GM03348 (cell line): ENCODE measurements at places on chromosomes 13 and 19.

- DNase-seq: no peak
These were observed 150.8 kb downstream of the B3GLCT start for GRCh38 chr13:31350560-31350959.

GRCh38 chr13:101858860-101859259, 406.4 kb downstream of the ITGBL1 start:
- no peak for DNase-seq

DNA sequence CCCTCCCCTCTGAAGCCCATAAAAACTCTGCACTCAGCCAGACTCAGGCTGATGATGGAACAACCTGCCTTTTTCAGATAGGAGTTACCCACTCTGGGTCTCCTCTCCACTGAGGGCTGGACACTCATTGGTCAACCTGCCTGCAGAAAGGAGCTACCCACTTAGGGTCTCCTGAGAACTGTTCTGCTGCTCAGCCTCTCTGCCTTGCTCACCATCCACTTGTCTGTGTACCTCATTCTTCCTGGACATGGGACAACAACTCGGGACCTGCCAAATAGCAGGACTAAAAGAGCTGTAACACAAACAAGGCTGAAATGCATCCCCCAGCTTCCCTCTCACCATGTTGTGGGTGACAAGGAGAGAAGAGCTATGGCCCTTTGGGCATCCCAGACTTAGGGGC, 18.4 kb upstream of the RCBTB2 start:
- no peak for DNase-seq

- DNase-seq: peak; percentile 90
These were observed 110.9 kb downstream of the IER2 start for GRCh38 chr19:13260883-13261653.

- no peak for DNase-seq
These were observed 41.9 kb downstream of the CARS2 start for GRCh38 chr13:110664041-110664440.

GRCh38 chr19:33405553-33406461, 32.3 kb downstream of the CEBPG start:
- no peak for DNase-seq

GRCh38 chr13:78121001-78121400, 202.4 kb upstream of the EDNRB start:
- no peak for DNase-seq

DNA sequence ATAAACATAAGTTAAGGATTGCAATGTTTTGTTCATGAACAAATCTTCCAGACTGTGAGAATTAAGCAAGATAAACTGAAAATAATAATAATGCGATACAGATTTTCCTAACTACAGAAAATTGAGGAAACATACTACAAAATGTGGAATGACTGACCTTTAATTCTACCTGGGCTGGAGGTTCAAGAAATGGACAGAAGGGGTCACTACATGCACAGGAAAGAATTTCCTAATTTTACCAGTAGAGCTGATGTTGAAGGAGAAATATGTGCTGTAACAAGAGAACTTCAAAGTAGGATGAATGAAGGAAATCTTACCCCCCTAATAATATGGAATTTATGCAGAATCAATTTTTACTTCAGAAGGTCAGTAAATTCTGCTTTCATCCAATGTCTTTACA, 62.3 kb downstream of the ZNF627 start:
- peak; percentile 42 for DNase-seq

DNA sequence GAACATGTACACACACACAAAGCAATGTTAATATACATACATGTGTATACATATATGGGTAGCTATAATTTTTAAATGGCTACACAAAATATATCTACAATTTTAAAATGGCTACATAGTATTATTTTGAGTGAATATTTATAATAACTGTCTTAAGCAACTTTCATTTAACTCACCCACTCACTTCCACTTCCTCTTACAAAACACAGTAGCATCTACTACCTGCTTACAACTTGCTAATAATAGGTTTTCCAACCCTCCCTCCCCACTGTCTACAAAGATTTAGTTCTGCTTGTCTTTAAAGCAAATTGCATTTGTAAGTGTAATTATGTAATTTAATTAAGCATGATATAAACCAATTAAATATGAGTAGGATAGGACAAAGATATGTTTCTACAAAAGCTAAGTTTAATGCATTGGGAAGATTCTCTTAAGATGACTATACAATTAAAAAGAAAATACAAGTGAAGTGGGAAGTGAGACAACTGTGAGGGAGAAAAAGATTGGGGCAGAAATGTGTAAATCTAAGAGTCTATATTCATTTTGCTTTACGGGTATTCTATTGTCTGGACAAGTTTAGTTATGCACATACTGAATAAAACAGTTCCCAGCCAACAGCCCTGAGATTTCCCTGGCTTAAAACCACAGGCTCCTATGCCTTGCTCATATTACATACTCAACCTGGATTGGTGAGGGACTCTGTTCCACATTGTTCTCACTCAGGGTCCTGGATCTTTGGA, 583.1 kb downstream of the EFNB2 start:
- no peak for DNase-seq

GRCh38 chr19:35194012-35194984, 34.2 kb downstream of the FAM187B start:
- DNase-seq: no peak

GRCh38 chr13:97583907-97584497, 150.0 kb downstream of the RAP2A start:
- DNase-seq: no peak

DNA sequence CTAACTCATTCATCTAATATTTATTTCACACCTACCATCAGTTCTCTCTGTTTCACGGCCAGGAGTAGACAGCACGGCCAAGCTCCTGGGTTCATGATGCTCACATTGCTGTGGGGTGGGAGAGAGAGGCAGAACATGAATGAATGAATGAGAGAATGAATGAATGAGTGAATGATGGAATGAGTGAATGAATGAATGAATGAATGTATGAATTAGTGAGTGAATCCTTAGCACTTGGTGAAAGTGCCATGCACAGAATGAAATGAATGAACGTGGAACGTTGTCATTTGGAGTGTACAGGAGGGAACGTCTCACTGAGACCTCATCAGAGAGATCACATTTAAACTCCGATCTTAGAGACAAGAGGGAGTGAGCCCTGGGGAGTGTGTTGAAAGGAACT, 11.9 kb upstream of the KIR2DL4 start:
- no peak for DNase-seq

DNA sequence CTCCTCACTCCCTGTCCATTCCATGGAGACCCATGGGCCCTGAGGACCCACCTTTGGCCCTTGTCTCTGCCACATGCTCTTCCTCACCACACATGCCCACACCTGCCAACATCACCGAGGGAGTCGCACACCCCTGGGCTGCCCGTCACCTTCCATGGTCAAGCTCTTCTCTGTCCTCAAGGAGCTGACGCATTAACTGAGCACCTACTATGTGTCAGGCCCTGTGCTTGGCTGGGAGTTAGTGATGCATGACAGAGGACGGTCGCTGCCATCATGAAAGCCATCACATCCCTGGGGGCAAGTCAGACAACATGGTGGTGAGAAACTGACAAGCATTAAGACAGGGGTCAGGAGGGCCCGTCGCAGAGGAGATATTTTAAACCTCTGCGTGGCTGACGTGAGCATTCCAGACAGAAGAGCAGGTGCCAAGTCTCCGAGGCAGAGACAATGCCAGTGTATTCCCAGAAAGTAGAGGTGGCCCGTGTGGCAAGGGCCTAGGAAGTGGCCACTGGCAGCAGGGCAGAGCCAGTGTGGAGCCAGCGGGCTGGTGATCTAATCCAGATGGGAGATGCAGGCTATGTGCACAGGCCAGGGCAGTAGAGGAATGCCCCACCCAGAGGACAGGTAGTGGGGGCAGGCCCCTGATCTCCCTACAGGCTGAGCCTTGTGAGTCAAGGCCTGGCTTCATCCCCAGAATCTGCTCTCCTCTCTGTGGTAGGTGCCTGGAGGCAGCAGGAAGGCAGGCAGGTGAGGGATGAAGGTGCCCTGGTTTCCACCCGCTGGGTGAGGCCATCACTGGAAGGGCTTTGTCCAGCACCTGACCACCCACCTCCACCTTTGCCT, 21.2 kb downstream of the ELAVL1 start:
- DNase-seq: no peak

- no peak for DNase-seq
These were observed 25.0 kb upstream of the SMAD9 start for GRCh38 chr13:36945078-36945477.

- DNase-seq: peak; percentile 32
These were observed 243.1 kb upstream of the NBEA start for GRCh38 chr13:34698945-34699344.

DNA sequence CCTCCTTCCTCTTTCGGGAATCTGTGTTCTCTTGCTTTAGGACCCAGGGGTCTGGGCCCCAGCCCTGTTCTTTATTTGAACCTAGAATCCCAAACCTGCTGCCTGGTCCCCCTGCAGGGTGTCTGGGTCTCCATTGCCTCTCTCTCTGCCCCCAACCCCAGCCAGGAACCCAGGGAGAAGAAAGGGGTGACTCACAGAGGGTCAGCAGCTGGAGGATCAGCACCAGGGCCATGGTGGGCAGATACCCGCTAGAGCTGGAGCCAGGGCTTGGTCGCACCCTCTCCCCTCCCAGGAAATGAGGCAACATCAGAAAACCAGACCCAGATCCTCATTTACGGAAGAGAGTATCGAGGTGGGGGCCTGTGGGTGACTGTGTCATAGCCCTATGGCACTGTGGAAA, at the start of gene OSCAR:
OSCAR (minus strand) TSS at position 243 of the 400 bp plus-strand sequence; CDS start at position 232, 11 bp downstream.
- no peak for DNase-seq

GRCh38 chr13:49400755-49401659, 42.9 kb downstream of the CAB39L start:
- peak; percentile 12 for DNase-seq

DNA sequence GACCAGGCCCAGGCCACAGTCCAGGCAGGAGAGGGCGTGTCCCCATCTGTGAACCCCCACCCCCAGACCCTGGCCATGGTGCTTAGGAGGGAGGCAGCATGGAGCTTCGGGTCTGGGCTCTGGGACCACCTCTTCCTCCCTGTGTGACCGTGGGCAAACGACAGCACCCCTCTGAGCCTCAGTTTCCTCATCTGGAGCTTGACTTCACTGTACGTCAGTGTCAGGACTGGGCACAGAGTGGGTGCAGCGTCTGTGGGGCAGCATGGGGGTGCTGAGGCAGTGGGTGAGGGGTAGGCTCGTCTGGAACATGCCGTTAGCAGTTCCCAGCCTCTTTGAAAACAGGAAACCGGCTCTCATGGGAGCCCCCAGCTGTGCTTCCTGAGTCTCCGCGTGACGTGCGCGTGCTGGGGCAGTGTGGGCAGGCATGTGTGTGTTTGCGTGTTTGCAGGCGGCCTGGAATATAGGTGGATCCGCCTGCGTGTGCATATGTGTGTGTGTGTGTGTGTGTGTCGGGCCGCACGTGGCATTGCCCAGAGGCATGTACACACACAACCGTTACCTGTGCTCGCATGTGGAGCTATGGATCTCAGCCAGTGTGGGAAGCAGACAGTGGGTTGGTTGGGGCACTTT, 15.8 kb downstream of the ARRDC2 start:
- no peak for DNase-seq

DNA sequence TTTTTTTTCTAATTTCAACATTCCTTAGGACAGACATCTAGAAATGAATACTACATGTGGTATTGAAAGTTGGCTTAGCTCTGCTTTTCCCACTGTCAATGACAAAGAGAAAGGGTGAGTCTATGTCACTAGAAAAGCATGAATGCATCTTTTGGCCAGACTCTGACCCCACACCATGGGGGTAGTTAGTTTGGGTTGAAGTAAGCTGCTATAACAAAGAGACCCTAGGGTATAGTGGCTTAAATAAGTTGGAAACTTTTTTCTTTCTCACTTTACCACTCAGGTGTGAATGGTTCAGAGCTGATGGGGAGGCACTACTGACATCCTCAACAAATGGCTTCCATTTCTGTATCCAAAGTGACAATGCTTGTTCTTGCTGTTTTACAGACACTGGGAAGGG, 161.5 kb downstream of the DLEU7 start:
- DNase-seq: no peak

DNA sequence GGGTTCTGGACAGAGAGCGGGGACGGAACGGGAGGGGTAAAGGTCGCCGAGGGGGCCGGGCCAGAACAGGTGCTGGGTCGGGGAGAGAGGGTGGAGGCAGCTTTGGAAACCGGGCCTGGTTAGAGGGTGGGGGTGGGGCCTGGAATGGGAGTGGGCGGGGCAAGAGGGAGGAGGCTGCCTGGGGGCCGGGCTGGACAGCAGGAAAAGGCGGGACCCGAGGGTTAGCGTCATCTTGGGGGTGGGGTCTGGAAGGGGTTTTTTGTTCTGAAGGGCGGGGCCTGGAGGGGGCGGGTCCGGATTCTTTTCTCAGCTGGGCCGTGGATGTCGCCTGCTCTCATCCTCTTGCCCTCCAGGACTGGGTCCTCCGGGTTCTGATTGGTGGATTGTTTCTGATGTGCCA, 4.3 kb upstream of the ZNF813 start:
- peak; percentile 27 for DNase-seq

DNA sequence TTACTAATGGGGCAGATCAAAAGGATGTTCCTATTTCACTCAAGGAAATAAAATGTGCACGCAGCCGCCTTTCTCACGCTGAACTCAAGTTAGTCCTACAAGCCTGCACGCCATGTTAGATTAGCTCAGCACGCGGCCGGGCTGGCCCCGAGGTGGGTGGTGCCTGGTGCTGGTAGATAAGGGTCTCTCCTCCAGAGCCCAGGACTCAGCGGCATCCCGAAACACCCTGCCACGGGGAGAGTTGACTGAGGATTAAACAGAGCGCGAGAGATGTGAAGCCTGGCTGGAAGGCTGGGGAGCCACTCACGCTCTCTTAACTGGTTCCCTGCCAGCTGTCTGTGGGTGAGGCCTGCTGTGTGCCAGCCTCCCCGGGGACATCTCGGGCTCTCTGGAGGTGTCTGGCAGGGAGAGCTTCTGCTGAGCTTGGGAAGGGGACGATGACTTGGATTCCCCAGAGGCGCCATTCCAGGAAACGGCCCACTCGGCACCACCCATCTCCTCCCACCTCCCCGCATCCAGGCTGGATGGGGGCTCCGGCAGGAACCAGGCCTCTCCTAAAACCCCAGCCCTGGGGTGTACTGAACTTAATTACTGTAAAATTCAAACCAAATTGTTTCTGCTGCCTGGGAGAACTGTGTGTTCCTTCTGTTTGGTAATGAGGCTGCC, 122.2 kb downstream of the KDM4B start:
- peak; percentile 81 for DNase-seq
